ENCODE measurements at places on chromosomes 4 and X.
A peak's percentile ranks its signal among the peaks of the same experiment; 100 is the strongest.

DNA sequence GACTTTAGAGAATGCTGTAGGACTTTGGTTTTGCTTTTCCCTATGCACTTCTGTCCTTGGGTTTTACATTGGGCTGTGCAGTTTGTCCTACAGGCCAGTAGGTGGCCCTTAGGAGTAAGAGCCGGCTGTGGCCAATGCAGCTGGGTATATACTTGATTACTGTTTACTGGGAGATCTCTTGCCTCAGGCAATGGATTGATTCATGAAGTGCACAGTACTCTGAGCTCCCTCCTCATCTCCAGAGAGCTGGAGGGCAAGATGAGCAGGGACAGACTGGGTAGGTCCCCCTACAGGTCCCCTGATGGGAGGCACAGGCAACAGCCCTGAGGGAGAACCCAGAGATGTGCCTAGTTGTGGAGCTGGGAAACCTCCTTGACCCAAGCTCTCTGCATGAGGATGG, 103.8 kb upstream of the QRFPR start:
- no peak for DNase-seq

GRCh38 chrX:23799469-23800065, 16.6 kb downstream of the SAT1 start:
- DNase-seq: no peak

DNA sequence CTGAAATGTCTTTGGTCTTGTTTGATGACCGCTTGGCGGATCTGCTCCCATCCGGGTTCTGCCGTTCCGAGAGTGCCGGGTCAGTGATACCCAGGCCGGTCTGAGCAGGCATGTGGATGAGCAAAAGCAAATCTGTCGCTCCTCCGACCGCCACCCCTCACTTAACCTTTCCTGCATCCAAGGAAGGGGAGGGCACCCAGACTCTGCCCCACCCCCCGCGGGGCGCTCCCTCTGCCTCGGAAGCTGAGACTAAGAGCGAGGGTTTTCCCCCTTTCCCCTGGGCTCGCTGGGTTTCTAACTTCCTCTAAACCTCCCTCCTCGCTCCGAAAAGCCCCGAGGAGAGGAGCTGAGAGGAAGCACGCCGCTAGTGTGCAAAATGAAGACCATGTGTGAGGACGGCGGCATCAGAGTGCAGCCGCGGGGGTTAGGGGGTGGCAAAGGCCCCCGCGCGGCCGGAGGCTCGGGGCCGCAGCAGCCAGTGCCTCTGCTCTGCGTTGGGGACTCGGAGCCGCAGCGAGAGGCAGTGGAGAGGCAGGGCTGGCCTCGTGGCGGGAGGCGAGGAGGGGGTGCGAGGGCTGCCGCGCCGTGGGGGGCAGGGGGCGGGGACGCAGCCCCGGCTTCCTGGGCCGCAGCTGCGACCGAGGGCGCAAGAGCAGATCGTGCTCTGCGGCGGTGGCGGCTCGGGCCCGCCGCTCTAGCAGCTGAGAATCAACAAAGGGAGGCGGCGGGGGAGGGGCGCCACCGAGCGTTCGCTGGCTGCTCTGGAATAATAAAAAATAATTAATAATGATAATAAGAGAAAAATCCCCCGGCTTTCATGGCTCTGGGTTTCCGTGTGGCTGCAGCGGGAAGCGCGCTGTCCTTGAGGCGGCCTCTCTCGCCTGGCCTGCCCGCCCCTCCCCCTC, 55.8 kb upstream of the BCOR start:
- peak; percentile 56 for DNase-seq

DNA sequence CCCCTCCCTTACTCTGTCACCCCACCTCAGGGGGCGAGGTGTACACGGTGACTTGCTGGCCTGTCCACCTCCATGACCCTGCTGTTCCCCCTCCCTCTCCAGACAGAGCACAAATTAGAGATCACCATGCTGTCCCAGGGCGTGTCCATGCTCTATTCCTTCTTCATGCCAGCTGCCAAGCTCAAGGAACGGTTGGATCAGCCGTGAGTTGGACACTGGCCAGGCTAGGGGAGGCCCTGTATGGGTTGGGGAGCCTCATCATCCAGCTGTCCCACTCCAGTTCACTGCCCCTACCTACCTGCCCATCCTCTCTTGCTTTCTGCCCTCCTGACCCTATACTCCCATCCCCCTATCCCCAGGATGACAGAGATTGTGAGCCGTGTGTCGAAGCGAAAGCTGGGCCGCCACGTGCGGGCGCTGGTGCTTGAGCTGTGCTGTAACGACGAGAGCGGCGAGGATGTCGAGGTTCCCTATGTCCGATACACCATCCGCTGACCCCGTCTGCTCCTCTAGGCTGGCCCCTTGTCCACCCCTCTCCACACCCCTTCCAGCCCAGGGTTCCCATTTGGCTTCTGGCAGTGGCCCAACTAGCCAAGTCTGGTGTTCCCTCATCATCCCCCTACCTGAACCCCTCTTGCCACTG, 3.9 kb upstream of the CDK16 start:
- DNase-seq: no peak

GRCh38 chr4:159395693-159396092, 292.8 kb downstream of the RAPGEF2 start:
- no peak for DNase-seq

- no peak for DNase-seq
Observed at GRCh38 chr4:129602447-129602846, 506.5 kb downstream of the C4orf33 start.

GRCh38 chr4:7640136-7640535, 205.4 kb upstream of the PSAPL1 start:
- no peak for DNase-seq

- no peak for DNase-seq
Observed at GRCh38 chrX:55783723-55784122, 66.2 kb downstream of the RRAGB start.

GRCh38 chrX:133916984-133917722, 68.2 kb downstream of the GPC3 start:
- no peak for DNase-seq

DNA sequence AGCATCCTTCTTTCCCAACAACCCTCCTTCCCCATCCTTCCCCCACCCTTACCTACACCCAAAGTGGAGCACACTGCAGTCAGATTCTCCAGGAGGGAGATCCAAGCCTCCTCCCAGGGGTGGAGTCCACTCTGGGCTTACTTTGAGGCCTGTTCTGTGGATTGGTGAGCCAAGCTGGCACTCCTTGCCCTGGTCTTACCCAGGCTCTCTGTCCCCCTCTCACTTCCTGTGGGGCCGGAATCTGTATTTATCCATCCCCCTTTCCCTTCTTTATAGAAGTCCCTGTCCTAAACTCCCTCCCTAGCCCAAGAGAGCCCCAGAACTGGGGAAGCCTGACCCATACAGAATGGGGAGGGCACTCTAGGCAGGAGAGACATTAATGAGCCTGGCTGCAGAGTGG, 3.2 kb upstream of the TSPYL2 start:
- DNase-seq: no peak

DNA sequence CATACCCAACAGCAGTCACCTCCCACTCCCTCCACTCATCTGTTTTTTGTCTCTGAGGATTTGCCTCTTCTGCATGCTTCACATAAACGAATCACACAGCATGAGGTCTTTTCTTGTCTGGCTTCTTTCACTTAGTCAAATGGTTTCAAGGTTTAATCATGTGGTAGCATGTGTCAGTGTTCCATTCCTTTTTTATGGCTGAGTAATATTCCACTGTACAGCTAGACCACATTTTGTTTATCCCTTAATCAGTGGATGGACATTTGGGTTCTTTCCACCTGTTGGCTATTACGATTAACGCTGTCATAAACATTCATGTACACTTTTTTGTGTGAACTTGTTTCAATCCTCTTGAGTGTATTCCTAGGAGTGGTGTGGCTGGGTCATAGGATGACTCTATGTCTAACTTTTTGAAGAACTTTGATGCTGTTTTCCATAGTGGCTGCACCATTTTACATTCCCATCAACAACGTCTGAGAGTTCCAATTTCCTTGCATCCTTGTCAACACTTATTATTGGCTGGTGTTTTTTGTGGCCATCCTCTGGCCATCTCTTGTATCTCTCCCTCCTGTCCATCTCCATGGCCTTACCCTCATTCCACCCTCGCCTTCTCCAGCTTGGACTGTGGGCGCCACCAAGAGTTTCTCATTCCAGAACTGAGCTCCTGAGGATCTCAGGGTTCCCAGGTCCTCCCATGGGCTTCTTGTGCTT, 12.4 kb upstream of the NSG1 start:
- DNase-seq: no peak

DNA sequence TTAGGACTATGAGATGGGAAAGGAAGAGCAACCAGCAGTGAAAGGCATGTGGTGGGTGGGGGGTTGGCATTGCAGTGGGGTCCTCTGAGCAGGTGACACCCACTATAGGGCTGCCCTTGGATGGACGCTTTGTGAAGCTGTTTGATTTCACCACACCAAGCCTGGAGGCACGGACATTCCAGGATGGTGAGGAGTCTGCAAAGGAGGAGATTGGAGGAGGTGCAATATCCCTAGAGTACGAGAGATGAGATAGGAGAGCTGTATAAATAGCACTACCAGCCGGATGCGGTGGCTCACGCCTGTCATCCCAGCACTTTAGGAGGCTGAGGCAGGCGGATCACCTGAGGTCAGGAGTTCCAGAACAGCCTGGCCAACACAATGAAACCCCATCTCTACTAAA, 42.3 kb downstream of the SHOX start:
- no peak for DNase-seq
